ENCODE measurements at places on chromosomes 2 and 18.

GRCh38 chr2:64698668-64699444 is 45.1 kb upstream of the SERTAD2 start:
- no peak for DNase-seq

DNA sequence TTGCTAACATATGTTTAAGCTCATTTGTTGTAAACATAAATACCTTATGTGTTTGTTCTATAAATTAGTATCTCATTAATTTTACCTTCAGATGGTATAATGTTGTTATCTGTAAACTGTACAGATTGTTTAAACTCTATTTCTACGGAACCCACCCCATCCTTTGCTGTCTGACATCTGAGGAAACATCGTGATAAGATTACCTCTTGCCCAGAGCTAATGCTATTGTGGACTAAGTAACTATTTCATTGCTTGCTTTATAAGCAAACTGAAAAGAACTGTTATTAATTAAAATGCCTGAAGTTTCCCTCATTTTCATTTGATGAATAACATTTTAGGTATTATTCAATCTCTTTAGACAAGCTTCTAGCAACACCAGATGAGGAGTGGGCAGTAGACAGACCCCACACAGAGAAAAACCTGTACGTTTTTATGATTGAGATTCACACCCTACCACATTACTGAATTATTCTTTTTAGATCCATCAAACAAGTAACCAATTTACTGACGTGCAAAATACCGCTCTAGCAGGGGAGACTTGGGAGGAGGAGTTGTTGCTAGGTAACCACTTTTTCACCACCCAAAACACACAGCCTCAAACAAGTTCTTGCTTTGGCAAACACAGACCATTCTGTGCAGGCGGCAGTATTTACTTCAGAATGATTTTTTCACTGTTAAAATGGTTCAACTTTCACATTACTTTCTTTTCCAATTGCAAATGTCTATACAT is 1.9 kb upstream of the SYT4 start:
- no peak for DNase-seq

DNA sequence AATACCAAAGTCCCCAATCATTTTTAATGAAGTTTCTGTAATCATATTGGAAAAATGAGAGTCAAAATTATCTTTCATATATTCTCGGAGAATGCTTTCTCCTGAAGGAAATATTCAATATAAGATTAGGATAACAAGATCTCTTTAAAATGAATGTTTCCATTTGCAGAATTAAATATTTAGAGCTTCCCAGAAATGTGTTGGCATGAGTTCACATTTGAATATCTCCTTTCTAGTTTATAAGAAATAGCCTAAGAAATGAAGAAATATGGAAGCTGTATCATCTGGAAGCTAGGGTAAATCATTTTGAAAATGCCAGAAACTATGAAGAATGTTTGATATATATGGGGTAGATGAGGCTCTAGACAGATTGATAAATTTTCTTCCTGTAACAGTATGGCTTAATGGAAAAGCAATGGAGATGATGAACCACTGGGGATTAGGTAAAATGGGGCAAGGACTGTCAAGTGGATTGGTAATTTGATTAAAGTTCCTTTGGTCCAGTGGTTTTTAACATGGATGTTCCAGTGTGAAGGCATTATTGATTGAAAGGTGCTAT is 184.6 kb upstream of the ZNF804A start:
- DNase-seq, result no peak

- DNase-seq, result no peak
These were observed 17.4 kb upstream of the ACKR3 start for GRCh38 chr2:236552212-236552542.

DNA sequence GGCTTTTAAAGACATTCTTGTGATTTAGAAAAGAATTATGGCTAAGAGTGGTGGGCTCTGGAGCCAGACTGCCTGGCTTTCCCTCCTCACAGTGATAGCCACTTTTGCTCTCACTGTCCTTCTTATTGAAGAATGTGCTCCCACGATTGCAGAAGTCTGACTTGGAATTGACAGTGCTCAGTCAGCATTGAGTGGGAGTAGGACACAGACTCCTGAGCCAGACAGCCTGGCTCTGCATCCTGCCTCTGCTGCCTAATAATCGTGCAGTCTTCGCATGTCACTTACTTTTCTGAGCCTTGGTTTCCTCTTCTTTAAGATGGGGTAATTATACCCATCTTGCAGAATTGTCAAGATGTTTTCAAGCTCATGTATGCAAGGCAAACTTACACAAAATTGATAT is 23.3 kb downstream of the SPATS2L start:
- no peak for DNase-seq

DNA sequence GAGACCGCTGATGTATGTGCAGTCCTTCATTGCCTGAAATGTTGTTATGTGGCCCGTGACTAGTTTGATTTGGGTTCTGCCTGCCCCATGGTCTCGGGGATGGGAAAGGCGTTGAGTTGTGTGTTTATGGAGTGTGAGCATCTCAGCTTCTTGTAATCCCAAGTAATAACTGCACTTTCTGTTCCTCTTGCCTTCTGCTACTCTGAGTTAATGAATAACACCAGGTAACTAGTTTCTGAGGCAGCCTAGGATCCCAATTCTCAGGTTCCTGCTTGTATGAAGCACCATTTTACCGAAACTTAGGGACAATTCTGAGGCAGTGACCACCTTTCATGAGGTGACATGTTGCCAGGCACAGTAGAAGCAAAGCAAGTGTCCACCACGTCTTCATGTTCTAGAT is 170.0 kb downstream of the ALK start:
- no peak for DNase-seq

- DNase-seq, result no peak
These were observed 19.0 kb upstream of the FAM178B start for GRCh38 chr2:97005353-97005752.

DNA sequence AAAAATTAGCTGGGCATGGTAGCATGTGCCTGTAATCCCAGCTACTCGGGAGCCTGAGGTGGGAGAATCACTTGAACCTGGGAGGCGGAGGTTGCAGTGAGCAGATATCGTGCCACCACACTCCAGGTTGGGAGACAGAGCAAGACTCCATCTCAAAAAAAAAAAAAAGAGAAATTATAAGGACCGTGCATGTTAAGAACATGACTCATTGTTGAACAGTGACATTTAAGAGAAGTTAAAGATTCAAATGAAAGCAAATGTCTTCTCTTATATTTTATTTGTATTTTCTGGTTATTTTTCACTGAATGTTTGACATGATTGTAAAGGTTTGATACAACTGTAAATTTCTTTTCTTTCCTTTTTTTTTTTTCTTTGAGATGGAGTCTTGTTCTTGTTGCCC is 69.6 kb downstream of the APLF start:
- no peak for DNase-seq

GRCh38 chr2:85999061-85999831 is 106.4 kb downstream of the POLR1A start:
- DNase-seq, result no peak

DNA sequence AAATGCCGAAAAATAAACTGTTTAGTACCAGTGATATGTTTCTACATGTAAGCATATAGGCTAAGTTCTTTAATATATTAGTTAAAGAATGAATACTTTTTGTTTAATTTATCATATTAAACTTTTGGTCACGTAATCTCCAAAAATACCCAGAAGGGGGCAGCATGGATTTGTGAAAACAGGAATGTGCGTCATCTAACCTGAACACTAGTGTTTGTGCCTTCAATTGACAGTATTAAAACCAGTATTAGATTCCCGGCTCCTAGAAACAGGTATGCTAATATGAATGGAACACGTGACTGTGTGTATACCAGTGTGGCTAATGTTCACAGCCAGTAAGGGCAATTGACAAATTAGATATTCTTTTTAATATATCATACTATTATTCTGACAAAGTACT is 51.8 kb downstream of the WDR7 start:
- no peak for DNase-seq

GRCh38 chr2:207996848-207997247 is 28.5 kb downstream of the PLEKHM3 start:
- no peak for DNase-seq

All from stimulated activated CD4-positive, alpha-beta T cell treated with anti-CD3 and anti-CD28 coated beads, Interleukin-4, amount 100 ng/mL, for 4 hours (primary cell).